ENCODE measurements at places on chromosomes 7 and 10.

GRCh38 chr10:72800000-72800740 is 93.4 kb upstream of the OIT3 start:
- no peak for DNase-seq

- no peak for DNase-seq
Observed at GRCh38 chr7:96401200-96401599, 79.3 kb upstream of the SLC25A13 start.

DNA sequence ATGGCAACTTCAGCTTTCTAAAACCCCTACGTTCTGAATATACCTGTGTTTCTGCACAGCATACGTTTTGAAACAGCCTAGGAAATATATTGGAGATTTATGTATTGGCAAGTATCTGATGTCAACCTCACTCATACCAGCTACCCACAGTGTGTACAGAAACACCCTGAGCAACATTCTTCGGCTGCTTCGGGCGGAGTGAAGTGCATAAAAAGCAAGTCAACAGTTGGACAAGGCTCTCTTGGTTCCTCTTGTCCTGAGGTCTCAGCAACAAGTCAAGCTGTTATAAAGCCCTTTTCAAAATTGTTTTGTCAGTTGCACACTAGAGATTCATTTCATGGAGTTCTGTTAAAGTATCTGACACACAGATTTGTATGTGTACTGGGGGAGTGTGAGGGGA is 40.0 kb upstream of the PAPSS2 start:
- DNase-seq = no peak

DNA sequence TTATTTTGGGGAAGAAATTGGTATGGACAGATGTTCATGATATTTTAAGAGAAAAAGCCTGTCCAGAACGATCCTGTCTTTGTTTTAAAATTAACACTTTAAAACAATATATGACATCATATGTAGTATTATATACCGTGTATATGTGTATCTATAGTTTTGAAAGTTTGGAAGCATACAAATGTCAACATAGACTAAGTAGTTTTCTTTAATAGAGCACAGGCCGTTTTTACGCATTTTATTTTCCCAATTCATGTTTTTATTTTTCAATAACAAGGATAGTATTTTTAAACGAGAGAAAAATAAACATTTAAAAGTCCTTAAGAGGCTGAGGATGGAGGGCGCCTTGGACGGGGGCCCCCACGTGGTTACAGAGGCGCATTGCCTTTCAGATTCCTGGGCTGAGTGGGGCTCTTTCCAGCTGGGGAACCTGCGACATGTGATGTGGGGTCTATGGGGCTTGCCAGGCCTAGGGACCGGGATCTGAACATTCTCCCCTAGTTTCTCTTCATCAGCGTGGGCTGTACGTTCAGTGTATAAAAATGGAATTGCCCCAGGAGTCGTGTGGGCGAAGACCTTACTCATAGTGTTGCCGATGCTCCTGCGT is 127.8 kb upstream of the ZNF746 start:
- peak; percentile 69 for DNase-seq

- no peak for DNase-seq
Observed at GRCh38 chr7:1967512-1968396, 265.0 kb downstream of the MAD1L1 start.

GRCh38 chr7:137417464-137417863 is 73.9 kb upstream of the PTN start:
- DNase-seq = no peak

GRCh38 chr7:41148521-41148951 is 554.4 kb downstream of the INHBA start:
- no peak for DNase-seq

DNA sequence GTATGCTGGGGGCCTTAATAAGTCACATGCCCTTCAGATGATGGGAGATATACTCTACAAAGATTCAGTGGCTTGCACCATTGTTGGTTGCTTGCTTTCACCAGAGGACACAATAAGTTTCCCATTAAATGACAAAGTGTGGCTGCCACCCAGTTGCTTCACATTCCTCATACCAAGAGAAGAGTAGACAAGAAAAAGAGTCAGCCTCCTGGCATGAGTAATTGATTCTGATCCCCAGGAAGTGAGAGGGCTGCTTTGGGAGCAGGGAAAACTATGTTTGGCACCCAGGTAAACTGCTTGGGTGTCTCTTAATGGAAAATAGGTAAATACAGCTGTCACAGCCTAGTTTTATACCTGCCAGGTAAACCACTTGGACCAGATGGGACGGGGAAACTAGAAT is 66.7 kb upstream of the IL6 start:
- DNase-seq = no peak

- no peak for DNase-seq
Observed at GRCh38 chr7:137753948-137754851, 92.6 kb downstream of the DGKI start.

- no peak for DNase-seq
Observed at GRCh38 chr7:26700386-26700785, 164.0 kb downstream of the SKAP2 start.

DNA sequence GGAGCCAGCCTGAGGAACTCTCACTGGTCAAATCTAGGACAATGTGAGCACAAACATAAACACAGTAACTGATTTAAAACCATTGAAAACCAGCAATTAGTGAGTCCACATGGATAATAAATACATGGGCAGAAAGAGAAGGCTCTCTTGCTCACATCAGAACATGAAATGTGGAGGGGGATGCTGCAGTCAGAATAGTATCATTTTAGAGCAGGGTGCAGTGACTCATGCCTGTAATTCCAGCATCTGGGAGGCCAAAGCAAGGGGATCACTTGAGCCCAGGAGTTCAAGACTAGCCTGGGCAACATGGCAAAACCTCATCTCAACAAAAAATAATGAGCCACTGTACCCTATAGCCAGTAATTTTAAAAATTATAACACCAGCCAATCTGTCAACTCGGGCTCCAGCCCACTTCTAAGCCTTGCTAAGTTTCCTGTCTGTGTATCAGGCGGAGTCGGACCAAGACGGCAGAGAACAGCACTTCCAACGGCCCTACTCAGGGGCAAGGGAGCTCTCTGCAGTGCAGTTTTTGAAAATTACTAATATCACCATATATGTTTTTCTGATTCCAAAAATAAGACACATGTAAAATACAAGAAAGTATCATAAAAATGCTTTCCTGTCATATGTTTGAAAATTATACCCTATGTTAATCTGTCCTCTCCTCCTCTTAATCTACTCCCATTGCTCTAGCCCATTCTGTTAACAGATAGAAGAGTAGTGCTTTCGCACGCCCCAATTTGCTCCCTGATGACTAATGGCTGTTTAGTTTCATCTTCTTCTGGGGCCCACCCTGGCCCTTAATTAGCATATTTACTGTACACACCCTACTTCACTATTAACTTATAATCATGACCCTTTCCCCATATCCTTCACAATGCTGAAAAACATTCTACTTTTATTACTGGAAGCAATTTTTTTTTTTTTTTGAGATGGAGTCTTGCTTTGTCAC is 17.1 kb downstream of the URGCP start:
- DNase-seq = no peak

GRCh38 chr10:58833771-58834561 is 321.3 kb downstream of the BICC1 start:
- DNase-seq = no peak

DNA sequence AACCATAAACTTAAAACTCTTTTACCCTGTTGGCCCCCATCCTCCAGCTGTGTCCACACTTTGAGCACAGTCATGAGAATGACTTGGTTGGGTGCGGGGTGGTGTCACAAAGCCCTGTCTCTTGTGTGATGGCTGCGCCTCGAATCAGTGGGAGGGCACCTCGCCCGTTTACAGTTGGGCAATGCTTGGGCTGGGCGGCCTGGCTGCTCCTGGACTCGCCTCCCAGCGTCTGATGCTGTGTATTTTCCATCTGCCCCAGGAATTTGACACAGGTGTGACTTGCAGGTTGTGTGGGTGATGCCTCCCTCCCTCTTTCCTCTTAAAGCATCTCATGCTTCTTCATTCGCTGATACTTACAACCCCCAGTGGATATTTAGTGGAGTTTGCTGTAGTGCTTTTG is 33.7 kb downstream of the CHST12 start:
- no peak for DNase-seq

DNA sequence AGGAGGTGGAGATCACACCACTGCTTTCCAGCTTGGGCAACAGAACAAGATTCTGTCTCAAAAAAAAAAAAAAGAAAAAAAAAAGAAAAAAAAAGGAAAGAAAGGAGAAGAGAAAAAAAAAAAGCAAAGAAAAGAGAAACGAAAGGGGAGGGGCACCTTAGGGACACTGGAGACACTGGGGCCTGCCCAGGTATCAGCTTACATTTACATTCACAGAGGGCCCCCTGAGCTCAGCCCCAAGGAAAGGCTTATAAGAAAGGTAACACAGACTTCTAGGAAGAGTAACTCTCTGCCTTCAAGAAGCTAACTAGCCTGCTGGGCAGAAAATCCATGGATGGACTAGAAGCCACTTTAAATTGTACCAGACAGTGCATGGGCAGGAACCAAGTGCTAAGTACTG is 108.8 kb downstream of the NPY start:
- DNase-seq = no peak

DNA sequence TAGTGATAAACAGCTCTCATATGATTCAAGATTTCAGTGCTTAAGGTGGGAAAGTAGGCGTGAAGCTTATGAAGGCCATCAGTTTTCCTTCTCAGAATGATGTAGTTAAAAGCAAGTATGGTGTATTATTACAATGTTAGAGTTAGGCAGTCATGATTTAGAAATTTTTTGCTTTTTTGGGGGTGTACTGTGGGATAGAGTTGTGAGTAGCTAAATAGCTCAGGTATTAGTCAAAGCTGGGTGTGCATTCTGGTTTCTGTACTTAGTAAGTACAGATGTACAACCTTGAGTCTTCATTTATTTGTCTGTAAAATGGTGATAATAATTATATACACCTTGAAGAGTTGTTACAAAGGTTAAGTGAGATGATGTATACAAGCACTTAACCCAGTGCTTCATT is 52.2 kb downstream of the R3HCC1L start:
- DNase-seq = no peak

DNA sequence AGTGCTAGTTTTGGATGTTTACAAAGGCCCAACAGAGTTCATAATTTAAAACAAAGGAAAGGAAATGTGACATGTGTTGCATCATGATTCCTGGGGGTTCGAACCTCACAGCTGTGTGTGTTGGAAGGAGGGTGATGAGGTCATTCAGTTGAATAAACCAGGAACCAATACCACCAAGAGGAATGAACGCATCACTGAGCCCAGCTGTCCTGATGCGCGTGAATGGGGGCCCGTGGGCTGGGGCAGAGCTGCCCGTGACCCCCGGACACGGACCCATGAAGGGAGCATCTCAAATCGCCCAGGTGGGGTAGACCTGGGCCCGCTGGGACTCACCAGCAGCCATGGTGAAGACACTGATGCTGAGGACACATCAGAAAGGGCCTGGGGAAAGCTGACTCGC is 33.0 kb downstream of the BRI3 start:
- DNase-seq = no peak

DNA sequence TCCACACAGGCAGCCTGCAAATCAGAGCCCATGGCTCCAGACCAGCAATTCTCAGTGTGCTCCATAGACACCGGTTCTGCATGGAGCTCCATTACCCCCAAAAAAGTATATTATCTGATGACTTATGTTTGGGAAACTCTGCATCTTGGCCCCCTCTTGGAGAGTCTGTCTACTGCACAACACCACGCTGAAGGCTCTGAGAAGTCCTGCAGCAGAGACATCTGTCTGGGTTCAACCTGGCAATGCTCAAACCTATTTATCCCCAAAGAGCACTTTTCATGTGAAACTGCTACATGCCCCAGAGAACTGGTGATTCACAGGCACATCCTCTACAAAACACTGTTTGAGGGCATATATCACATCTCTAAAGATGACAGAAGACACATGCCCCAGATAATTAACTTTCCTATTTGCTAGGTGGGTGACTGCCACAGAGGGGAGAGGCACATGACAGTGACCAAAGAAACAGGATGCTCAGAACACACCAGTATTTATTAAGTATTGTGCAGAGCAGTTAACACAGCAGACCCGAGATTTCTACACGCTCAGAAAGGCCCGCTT is 83.8 kb downstream of the DLG5 start:
- no peak for DNase-seq

GRCh38 chr10:51079331-51079730 is 5.0 kb downstream of the PRKG1 start:
- DNase-seq = no peak

DNA sequence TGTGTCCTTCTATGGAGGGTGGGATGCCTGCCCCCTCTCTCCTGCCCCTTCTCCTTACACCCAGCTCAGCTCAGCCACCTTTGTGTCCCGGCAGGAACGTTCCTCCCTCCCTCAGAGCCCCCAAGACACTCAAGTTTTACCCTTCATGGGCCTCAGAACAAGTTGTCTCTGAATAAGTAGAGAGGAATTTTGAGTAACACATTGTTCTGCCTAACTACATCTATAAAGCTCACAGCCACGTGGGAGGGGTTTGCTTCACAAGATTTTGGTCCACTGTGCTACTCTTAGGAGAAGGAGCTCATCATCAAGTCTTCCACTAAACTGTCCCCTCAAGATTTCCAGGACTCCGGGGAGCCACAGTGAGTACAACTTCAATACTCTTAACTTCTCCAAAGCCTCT is 51.6 kb upstream of the ZNF32 start:
- no peak for DNase-seq

DNA sequence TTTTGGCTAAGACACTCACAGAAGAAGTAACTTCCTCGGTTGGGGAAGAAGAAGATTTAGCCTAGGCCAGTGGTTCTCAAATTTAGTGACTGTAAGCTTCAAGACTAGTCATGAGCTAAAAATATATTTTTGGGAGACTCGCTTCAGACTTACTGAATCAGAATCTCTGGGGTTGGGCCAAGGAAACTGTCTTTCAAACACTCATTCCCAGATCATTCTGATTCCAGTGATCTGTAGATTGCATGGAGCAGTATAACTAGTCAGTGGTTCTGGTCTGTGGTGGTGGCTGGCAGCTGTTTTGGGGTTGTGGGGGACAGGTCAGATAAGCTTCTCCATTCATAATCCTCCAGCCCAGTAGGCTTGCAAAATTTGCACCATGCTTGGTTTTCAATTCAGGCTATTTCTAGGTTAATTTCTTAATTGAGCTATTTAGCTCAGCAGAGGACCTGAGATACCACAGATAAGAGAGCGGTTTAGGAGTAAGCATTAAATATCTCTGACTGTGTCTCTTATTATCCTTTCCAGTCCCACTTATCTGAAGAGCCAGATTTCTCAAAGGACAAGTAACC is 3.8 kb upstream of the KAT6B start:
- DNase-seq = no peak

- DNase-seq = no peak
Observed at GRCh38 chr10:9670911-9671310, 1346.8 kb upstream of the CELF2 start.
